Calu3 (cell line): ENCODE measurements at places on chromosomes 5 and 9.
A peak's percentile ranks its signal among the peaks of the same experiment; 100 is the strongest.

GRCh38 chr5:175671013-175671412 is 13.1 kb downstream of the HRH2 start:
- H3K27me3 ChIP-seq, result peaks cover 68% of the 10 kb centered on the region
- no peaks in the 10 kb centered on the region for H3K36me3 ChIP-seq
- DNase-seq, result no peak
- no peak overlapping the region for H3K4me3 ChIP-seq
- H3K4me1 ChIP-seq, result no peaks in the 10 kb centered on the region

DNA sequence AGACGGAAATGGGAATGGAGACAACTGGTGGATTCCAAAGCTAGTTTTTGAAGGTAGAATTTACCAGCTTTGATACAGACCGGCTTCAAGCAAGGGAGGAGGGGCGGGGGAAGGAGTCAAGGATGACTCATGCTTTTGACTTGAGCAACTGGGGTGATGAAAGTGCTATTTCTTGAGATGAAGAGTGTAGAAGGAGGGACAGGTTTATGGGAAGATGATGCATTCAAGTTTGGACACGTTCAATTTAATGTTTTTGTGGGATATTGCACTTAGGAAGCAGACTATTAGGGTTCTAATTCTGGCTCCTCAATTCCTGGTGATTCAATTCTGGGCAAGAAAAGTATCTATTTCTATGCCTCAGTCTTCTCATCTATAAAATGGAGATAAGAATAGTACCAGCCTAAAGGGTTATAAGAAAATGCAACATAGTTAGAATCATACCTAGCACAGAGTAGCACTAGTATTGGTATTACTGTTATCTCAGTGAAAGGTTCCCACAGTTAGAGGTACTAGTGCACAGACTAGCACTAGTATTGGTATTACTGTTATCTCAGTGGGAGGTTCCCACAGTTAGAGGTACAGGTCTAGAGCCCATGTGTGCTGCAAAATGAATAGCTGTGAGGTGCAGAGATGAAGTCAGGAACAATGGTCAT is 4.6 kb downstream of the NIPAL4 start:
- H3K36me3 ChIP-seq, result peaks cover 15% of the 10 kb centered on the region
- H3K4me1 ChIP-seq, result peaks cover 16% of the 10 kb centered on the region
- no peak overlapping the region for H3K4me3 ChIP-seq
- DNase-seq, result peak; percentile 71
- no peaks in the 10 kb centered on the region for H3K27me3 ChIP-seq
- peak overlapping the region; percentile 43 for H3K27ac ChIP-seq

DNA sequence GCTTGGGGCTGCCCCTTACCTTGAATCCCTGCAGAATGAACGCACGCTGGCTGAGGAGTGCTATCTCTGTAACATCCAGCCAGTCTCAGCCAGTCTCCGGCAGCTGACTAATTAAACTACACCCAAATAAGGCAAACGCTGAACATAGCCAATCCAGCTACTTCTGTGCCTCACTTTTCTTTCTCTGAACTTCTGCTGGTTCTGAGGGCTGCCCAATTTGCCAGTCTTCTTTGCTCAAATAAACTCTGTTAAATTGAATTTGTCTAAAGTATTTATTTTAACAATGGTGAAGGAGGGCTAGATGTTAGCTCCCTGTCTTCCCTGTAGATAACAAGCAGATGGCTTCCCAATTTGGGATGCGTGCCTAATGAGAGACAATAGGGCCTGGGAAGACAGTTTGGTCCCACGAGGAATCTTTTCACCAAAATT is 154.0 kb upstream of the NFIL3 start:
- H3K4me1 ChIP-seq, result no peaks in the 10 kb centered on the region
- H3K4me3 ChIP-seq, result no peak overlapping the region
- no peak for DNase-seq
- H3K27me3 ChIP-seq, result peaks cover 48% of the 10 kb centered on the region

DNA sequence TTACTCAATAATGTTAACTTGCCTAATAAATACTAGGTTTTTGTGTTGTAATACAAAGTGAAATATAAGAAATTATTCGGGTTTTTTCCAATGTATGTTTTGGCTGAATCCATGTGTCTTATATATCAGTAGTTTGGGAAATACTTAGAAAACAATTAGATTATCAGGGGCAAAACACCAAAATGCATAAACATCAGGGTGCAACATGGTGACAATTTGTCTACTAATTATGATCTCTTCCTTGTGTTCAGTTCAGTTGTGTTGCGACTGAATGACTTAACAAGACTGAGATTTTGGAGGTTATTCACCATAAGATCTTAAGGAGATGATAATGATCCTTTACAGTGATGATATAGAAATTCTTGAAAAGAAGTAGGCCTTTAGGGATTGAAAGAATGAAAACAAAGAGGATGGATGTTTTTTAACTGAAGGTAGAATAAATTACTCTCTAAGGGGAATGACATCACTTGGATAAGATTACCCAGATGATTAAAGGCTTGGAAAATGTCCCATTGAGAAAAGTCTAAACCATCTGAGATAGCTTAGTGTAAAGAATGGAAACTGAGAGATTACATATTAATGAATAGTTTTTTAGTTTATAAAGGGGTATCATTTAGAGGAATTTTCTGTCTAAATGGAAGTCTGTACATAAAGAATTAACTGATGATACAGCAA is 415.8 kb downstream of the SPATA31D1 start:
- no peak overlapping the region for H3K4me3 ChIP-seq
- no peak overlapping the region for H3K27ac ChIP-seq

GRCh38 chr5:592158-592557 is 20.0 kb upstream of the CEP72 start:
- DNase-seq, result no peak
- no peak overlapping the region for H3K27ac ChIP-seq
- H3K36me3 ChIP-seq, result no peaks in the 10 kb centered on the region

GRCh38 chr5:44935871-44936270 is 127.1 kb downstream of the MRPS30 start:
- no peaks in the 10 kb centered on the region for H3K27me3 ChIP-seq
- H3K27ac ChIP-seq, result no peak overlapping the region
- H3K4me1 ChIP-seq, result peaks cover 11% of the 10 kb centered on the region

DNA sequence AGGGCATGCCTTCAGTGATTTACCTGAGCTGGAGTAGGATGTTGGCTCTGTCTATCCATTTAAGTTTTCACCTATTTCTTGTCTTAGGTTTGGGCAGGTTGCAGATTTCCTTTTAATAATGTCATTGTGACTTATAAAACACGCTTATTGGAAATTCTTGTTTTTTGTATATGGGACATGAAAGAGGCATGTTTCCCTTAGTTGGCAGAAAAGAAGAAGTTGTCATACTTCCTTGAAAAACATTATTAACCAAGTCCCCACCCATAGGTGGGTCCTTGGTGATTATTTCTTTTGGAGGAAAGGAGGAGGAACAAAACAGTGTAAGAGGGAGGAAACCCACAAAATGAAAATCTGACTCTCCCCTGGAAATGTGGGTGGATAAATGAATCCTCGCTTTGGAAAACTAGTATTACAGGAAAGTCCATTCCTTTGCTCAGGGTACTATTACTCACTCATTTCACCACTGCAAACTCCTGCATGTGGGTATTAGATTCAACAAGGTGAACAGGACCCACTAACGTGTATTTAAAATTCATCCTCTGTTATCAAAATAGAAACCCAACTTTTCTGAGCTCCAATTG is 9.3 kb downstream of the CER1 start:
- DNase-seq, result no peak
- H3K4me1 ChIP-seq, result no peaks in the 10 kb centered on the region
- peaks cover 8% of the 10 kb centered on the region for H3K27me3 ChIP-seq

DNA sequence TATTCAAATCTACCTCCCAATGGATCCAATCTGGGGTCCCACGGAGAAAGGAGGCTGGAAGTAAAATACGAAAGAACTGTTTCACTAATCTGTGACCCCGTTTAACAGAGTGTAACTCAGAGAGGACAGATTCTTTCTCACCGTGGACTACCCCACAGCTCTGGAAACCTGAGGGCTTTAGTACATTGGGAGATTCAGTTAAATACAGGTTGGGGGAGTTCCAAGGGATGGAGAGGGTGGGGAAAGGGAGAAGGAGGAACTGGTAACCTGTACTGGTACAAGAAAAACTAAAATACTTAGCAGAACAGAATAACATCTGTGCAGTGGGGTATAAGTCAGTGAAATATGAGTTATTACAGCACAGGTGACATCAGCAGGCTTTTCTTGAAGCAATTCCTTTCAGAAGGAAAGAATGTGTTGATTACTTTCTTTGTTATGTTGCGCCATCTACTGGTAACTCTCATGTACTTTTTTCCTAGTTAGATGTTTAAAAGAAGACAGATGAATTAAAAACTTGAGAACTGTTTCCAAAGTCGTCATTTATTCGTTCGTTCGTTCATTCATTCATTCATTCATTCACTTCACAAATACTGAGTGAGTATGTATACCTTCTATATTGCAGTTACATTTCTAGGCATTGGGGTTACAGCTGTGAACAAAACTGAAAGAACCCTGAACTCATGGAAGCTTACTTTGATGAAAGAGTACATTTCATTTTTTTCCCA is 30.0 kb upstream of the STOM start:
- H3K27me3 ChIP-seq, result no peaks in the 10 kb centered on the region
- H3K4me3 ChIP-seq, result no peak overlapping the region
- DNase-seq, result peak; percentile 5
- H3K4me1 ChIP-seq, result no peaks in the 10 kb centered on the region
- no peak overlapping the region for H3K27ac ChIP-seq

DNA sequence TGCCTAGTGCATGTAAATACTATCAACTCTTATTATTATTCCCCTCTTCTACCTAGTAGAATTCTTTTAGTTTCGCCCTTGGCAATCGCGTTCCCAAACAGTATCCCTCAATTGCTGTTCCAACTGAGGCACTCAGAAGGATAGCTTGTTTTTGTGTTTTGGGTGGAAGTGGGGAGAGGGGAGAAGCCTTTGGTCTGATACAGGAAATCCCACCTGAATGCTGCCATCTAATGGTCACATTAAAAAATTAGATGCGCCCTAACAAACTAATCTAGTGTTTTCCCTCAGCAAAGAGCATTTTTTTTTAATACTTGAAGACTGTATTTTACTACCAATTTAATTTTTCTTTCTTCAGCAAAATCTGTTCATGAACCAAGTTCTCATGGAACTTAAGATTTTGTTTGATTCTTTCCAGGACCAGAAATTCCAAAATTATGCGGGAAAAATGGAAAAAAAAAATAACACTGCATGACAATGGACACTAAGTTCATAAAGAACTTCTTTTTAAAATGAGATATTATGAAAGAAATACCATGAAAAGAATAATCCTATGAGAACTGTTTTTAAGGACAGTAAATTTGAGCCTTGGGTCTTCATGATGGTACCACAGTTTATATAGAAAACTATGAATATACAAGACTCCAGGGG is 22.2 kb upstream of the GLDC start:
- H3K4me3 ChIP-seq, result no peak overlapping the region
- no peak overlapping the region for H3K27ac ChIP-seq
- peaks cover 21% of the 10 kb centered on the region for H3K4me1 ChIP-seq
- no peak for DNase-seq
- no peaks in the 10 kb centered on the region for H3K36me3 ChIP-seq
- H3K27me3 ChIP-seq, result no peaks in the 10 kb centered on the region

DNA sequence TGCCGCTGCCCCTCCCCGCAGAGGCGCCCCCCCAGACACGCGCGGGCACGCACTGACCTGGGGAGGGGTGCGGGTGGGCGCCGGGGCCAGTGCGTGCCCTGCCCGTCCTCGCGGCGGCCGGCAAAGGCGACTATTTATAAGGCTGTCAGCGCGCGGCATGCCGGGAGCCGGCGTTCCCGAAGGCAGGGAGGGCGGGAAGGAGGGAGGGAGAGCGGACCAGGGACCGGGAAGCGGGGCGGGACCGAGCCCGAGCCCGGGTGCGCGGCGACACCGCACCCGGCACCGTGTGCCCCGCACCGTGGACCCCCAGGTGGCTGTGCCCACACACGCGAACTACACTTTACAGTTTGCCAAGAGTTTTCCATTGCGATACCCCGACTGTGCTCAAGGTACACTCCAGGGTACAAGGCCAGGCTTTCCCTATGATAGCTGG is at the start of gene AK1:
TSS of gene AK1 (minus strand) at position 110 of the 433 bp plus-strand sequence. CDS start 3,058 bp downstream, outside the sequence.
- no peaks in the 10 kb centered on the region for H3K27me3 ChIP-seq
- H3K36me3 ChIP-seq, result peaks cover 14% of the 10 kb centered on the region
- no peak within 1 kb of the TSS for H3K27ac ChIP-seq
- peak within 1 kb of the TSS; percentile 60 for H3K4me3 ChIP-seq
- H3K4me1 ChIP-seq, result no peaks in the 10 kb centered on the region
- peak; percentile 58 for DNase-seq

GRCh38 chr9:14247577-14247976 is 66.4 kb downstream of the NFIB start:
- no peak overlapping the region for H3K27ac ChIP-seq
- no peak for DNase-seq
- H3K4me3 ChIP-seq, result no peak overlapping the region
- H3K36me3 ChIP-seq, result peaks cover 19% of the 10 kb centered on the region

DNA sequence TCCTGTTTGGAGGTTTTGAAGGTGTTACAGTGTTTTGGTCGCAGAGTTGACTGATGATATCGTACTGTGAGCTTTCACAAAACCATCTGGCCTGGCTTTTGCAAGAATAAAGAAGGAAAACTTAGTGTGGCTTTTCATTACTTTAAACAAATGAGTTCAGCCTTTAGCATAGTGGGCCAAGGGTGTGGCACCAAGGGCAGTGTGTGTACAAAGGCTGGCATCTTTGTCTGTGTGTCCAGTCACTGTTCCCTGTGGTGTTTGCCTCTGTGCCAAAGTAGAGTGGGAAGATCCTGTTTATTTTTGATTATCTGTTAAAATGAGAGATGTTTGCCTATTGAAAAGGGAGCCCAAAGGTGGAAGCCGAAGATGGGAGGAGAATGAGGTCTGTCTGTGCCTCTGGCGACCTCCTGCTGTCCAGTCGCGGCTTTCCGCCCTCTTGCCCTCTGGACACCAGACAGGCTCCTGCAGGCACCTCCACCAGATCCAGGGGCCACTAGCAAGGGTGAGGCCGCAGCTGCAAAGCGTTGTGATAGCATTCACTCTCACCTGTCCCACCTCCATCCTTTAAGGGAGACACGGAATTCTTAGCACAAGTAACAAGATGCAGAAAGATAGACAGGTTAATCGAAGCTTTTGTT is 113.7 kb downstream of the TRIO start:
- H3K27ac ChIP-seq, result no peak overlapping the region
- H3K27me3 ChIP-seq, result no peaks in the 10 kb centered on the region
- H3K4me3 ChIP-seq, result no peak overlapping the region
- peaks cover 11% of the 10 kb centered on the region for H3K4me1 ChIP-seq

DNA sequence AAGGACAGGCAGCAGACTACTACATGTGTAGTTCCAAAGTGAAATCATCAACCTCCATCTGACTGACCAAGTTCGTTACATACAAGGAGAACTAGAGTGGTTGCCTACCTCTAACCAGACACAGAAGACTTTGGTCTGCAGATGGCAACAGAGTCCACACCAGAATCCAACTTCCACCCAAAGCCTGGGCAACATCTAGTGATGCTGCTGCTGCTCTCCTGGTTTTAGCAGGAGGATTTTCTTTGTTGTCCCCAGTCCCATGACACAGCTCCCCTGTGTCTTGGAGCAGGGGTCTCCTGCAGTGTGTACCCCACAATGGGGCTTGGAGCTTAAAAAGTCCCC is 46.4 kb upstream of the APC start:
- no peak overlapping the region for H3K27ac ChIP-seq
- peaks cover 49% of the 10 kb centered on the region for H3K27me3 ChIP-seq
- H3K36me3 ChIP-seq, result no peaks in the 10 kb centered on the region
- DNase-seq, result no peak
- peaks cover 8% of the 10 kb centered on the region for H3K4me1 ChIP-seq

GRCh38 chr9:77697238-77697984 is 49.3 kb upstream of the GNA14 start:
- H3K36me3 ChIP-seq, result no peaks in the 10 kb centered on the region
- DNase-seq, result no peak
- H3K27me3 ChIP-seq, result no peaks in the 10 kb centered on the region
- H3K4me3 ChIP-seq, result no peak overlapping the region
